ENCODE measurements at places on chromosomes 2 and 18.

GRCh38 chr2:1686784-1687105 lies 57.6 kb downstream of the PXDN start:
- no peak for DNase-seq

- no peak for DNase-seq
These were observed 9.8 kb downstream of the STEAP3 start for GRCh38 chr2:119233326-119234020.

GRCh38 chr2:226800941-226801784 lies 1.5 kb upstream of the IRS1 start:
- peak; percentile 94 for DNase-seq

- no peak for DNase-seq
These were observed 2.7 kb upstream of the ASNSD1 start for GRCh38 chr2:189658306-189659212.

DNA sequence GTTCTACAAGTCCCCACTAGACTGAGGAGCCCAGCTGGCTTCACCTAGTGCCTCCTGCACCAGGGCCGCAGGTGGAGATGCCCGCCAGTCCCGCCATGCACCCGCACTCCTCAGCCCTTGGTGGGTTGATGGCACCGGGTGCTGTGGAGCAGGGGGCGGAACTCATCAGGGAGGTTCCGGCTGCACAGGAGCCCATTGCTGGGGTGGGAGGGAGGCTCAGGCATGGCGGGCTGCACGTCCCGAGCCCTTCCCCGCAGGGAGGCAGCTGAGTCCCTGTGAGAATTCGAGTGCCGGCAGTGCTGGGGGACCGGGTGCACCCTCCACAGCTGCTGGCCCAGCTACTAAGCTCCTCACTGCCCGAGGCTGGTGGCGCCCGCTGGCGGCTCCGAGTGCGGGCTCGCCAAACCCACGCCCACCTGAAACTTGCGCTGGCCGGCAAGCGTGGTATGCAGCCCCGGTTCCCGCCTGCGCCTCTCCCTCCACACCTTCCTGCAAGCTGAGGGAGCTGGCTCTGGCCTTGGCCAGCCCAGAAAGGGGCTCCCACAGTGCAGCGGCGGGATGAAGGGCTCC lies 252.7 kb upstream of the TCF4 start:
- DNase-seq, result no peak

- peak; percentile 77 for DNase-seq
These were observed 680 bp downstream of the DTNB start for GRCh38 chr2:25672494-25673299.

GRCh38 chr2:47568164-47568850 lies 165.4 kb downstream of the MSH2 start:
- DNase-seq, result no peak

DNA sequence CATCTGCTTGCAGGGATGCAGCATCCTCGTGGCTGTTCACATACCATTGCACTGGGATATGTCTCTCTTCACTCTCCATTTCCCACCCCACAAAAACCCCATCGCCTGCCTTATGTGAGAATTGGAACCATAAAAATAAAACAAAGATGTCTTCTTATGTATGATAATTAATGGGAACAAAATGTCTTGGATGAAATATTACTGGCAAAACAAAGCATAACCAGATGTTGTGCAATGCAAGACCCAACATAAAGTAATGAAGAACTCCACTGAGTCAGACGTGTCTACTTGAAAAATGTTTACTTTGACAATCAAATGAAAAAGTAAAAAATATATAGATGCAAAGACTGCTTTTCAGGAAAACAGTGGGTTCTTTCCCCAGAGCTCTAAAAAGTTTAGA lies 611.3 kb upstream of the SYT4 start:
- DNase-seq, result no peak

DNA sequence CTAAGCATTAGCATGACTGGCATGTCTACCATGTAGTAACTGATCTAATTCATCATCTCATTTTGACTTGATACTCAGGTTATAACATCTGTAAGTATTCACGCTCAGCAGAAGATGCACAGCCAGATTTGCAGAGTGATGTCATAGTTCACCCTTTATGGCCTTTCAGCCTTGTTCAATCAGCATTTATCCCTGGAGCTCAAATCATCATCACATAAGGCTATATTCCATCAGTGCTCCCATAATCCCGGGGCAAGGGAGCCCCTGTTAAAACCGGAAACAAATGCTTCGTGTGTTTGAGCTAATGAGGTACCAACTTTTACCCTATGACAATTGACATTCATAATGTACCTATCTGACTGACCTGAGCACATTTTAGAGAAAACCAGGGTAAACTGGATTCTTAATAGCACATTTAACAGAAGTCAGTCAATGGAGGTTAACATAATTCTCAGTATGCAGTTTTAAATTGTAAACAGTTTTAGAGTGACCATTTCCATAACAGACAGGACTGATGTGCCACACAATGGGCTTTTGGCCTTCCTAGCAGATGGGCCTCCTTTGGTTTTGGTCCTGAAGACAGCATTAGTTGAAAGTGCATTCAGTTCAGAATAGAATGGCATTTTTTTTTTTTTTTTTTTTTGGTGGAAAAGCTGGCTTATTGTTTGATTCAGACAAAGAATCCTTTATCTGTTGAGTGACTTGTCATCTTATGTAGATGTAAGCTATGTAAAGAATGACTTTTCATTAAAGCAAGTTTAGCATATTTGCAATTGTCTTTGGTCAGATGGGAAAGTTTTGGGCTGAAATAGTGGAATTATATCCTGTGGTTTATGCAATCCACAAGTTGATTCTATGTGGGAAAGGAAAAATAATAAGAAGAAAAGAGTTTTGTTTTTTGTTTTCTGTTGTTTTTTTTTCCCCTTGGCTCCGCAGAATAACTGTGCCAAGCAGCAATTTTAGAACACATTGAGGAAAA lies 866.0 kb upstream of the ACVR2A start:
- no peak for DNase-seq

- peak; percentile 20 for DNase-seq
These were observed 34.0 kb upstream of the SLC66A3 start for GRCh38 chr2:11121099-11121822.

DNA sequence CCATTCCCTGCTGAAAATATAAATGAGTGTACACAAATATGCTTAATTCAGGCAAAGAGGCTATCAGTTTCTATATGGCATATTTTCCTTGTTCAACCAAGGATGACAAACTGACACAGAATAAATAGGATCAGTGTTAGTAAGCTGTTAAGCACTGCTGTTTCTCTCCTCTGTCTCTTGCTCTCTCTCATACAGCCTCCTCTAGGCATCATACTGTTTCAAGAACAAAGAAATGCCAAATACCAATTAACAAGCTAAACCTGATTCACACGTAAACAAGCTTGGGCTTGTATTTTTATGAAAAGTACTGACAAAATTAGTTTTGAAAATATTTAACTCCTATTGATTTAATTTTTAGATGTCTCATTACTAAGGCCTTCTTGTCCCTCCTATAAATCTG lies 1027.2 kb upstream of the ACVR2A start:
- no peak for DNase-seq

GRCh38 chr18:49631146-49631866 lies 69.4 kb downstream of the LIPG start:
- no peak for DNase-seq

All from large intestine (tissue), 12 donors.